Activated T-cell treated with anti-CD3 and anti-CD28 coated beads, Interleukin-2, amount 50 U/mL, for 72 hours (primary cell): ENCODE measurements at places on chromosomes 2 and 18. TPM values are rescaled to one million over a fixed set of nuclear protein-coding genes. Genes with fewer than 3 reads are reported as not detected.
A peak's percentile ranks its signal among the peaks of the same experiment; 100 is the strongest.

The LONRF2 gene
- total RNA-seq: 0.10 TPM

DNA sequence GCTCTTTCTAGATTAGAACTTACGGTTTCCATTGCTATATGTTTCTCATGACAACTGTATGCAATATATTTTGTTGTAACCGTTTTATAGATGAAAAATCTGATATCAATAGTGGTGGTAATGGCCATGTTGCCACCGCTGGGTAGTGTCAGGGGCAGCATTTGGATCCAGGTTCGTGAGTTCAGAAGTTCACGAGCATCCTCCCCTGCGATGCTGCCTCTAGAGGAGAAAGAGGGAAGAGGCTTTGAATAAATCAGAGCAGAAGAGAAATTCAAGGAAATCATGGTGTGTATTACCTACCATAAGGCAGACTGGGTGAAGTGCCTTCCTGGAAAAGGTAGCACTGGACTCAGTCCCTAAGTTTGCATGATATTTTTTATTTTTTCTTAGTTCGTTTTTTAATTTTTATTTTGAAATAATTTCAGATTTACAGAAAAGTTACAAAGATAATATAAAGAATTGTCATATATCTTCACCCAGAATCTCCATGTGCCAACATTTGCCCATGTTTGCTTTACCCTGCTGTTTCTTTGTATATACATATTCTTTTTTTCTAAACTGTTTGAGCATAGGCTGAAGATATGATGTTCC, 3.3 kb upstream of the ZBTB7C start:
- peak; percentile 25 for DNase-seq

GRCh38 chr2:55923982-55924321, 370 bp upstream of the EFEMP1 start:
- no peak for DNase-seq

DNA sequence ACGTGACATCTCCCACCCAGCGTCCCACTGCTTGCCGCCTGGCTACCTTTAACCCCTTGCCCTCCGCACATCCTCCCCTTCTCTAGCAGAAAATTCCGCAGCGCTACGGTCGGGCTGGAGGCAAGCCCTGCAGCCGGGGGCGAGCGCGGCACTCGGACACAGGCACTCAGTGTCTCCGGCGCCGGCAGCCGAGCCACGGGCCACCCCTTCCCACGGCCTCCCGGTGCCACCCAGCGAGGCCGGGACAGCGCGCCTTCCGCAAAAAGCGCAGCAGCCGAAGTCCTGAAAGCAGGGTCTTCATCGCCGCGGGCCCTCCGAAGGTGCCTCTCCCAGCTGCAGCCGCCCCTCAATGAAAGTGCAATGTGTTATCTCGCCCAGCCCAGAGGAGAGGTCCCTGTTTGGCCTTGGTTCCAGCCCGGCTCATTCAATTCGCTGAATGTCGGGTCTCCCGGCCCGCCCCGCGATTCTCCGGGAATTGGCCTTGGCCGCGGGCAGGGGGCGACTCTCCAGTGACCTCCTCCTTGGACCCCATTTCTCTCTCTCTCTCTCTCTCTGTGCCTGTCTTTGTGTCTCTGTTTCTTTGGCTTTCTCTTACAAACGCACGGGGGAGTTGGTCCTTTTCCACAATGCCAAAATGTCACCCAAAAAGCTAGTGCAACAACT, 1.1 kb downstream of the DLGAP1 start:
- no peak for DNase-seq
